ENCODE measurements at places on chromosomes 3 and 15. TPM values are rescaled to one million over a fixed set of nuclear protein-coding genes. Genes with fewer than 3 reads are reported as not detected.

The HYAL1 gene
- 2.2 TPM for total RNA-seq

The KLHL6 gene
- total RNA-seq, result 14.8 TPM

The SLCO2A1 gene
- total RNA-seq, result 1.4 TPM

The STRIT1 gene
- total RNA-seq, result not detected

The GATA2 gene
- 63.9 TPM for total RNA-seq

Data from endothelial cell of umbilical vein (primary cell).